AG10803 (cell line): ENCODE measurements at places on chromosomes 3 and 15.
A peak's percentile ranks its signal among the peaks of the same experiment; 100 is the strongest.

DNA sequence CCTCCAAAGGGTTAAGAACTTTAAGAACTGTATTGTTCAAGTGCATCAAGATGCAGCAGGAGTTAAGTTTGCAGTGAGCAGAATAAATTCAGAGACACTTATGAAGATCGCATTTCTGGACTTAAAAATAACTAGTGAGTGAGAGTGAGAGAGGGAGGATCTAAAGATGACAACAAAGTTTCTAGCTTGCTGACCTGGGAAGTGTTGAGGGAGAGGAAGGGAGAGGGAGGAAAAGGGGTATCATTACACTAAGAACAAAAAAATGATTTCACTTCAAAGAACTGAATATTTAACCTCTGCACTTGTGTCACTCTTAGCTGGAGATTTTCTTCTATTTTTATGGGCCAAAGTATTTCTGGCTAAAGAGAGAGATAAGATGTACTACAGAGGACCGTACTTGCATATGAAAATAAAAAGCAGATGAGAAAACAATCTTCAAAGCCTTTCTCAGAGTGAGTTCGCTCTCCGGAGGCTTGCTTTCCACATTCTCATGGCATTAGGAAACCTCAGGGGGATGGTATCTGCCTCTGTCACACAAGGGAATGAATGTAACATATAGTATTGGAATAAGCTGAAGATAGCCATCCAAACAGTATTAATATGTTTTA lies 91.4 kb upstream of the TJP1 start:
- peak; percentile 53 for DNase-seq

DNA sequence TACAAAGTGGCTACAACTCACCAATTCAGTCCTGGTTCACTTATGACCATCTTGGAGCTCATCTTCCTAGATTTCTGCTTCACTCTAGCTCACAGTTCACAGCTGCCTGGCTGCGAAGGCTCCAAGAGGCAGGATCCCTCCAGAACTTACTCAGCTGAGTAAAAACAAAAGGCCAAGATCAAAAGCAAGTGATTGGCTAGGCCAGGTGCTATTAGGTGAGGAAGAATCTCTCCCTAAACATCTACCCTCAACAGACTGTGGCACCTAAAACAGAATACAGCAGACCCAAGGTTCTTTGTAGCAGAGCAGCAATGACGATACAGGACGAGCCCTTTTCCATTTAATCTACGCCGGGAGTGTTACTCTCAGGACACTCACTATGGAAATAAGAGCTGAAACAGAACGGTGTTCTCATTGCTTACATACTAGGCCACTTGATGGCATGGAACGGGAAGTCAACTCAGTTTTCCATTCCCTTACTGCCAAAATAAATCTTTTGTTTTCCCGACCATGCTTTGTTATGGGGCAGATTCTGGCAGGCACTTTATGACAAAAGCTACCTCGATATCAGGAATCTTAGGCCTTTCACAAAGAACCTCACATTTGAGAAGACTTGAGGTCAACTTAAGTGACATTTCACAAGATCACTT lies 901 bp downstream of the ICE2 start:
- peak; percentile 34 for DNase-seq

- no peak for DNase-seq
These were observed 601.0 kb downstream of the TUSC7 start for GRCh38 chr3:117310536-117310935.

DNA sequence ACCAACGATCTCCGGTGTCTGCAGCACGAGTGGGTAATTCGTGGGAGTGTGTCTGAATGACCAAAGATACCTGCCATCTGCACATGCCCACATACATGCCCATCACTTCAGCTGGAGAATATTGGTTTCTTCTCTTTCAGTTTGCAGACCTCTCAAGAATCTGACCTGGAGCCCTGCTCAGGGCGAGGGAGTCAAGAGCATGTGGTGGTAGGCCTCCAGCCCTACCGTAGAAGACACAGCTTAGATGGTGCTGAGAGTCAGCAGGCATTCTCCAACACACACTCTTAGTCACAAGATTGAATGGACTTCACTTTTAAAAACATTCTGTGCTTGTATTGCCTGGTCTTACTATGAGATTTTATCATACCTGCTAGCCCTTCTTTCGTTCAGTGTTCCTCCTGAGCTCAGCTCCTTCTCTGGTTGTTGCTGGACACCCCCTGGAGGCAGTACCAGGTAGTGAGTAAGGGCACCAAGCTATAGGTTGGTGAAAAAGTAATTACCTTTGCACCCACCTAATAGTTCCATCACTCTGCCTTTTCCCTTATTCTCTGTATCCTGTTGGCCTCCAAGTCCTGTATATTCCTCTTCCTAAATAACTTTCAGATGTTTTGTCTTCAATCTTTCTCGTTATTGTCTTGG lies 252.0 kb downstream of the CACNA2D3 start:
- DNase-seq = no peak

DNA sequence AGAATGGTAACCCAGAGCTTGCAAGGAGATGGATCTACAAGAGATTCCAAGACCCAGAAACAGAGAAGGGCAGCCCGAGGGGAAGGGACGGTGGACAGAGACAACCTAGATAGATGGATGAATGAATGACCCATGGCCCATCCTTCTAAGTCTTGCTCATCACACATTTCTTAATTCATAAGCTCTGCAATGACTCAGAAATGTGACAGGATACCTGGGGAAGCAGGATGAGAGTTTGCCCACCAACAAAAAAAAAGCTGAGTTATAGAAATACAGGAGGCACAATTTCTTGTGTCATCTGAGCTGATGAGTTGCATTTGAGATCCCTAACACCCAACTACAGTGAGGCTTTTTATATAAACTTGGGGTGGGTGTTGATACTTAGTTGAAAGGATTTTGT lies 76.6 kb downstream of the CNTN3 start:
- DNase-seq = no peak

- DNase-seq = peak; percentile 77
These were observed 34.1 kb upstream of the HACD2 start for GRCh38 chr3:123618768-123619484.

DNA sequence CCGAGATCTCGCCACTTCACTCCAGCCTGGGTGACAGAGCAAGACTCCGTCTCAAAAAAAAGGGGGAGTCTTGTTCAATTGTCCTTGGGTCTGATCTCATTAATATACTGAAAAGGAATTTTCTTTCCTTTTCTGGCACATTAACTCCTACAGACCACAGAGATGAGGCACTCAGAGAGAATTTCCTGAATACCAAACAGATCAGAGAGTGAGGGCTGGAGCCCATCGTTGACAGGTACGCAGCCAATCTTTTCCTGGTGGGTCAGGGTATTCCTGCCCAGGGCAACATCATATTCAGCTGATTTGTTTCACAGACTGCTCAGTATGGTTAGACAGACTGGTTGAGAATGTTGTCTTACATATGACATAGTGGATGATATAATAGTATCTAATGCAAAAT lies 82.8 kb upstream of the TNFSF10 start:
- peak; percentile 50 for DNase-seq

GRCh38 chr15:36734366-36734765 lies 154.9 kb downstream of the CDIN1 start:
- no peak for DNase-seq

- peak; percentile 52 for DNase-seq
These were observed 29.0 kb upstream of the TIMP4 start for GRCh38 chr3:12187448-12188327.

DNA sequence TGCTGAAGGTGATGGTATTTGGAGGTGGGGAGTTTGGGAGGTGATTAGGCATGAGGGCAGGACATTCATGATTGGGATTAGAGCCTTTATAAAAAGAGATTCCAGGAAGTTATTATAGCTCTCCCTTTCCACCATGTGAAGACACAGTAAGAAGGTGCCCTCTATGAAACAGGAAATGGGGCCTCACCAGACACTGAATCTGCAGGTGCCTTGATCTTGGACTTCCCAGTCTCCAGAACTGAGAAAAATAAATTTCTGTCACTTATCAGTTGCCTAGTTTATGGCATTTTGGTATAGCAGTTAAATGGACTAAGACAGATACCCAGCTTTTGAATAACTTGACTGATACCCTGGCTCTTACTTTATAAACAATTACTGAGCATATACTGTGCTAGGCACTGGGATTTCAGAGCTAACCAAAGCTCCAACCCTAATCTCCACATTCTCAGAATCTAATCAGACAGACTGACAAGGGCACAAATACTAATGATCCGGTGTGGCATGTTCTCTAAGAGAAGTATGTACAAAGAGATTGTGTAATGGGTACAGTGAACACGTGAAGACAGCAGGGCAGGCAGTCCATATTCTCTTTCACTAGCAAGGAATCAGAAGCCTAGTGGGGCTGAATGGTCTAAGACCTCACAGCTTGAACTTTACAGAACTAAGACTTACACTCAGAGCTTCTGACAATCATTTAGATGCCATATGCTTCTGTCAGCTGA lies 343.1 kb downstream of the WDR72 start:
- no peak for DNase-seq

GRCh38 chr3:138336454-138336999 lies 6.9 kb upstream of the NME9 start:
- DNase-seq = no peak

GRCh38 chr15:70806992-70807712 lies 43.8 kb upstream of the UACA start:
- no peak for DNase-seq

DNA sequence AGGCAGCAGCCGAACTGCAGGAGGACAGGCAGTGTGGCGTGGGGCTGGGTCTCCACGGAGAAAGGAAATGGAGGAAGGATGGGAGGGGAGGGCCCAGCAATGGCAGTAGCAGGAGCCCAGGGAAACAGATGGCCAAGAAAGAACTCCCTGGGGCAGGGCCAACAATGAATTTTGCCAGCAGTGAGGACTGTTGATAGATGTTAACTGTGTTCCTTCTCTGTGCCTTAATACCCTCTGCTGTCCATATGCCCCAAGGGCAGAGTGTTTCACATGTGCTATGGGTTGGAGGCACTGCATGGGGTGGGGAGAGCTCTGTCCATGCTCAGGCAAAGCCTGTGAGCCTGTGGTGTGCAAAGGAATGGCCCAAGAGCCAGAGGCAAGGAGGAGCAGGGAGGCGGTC lies 70.8 kb upstream of the POMGNT2 start:
- DNase-seq = peak; percentile 29

- no peak for DNase-seq
These were observed 125.6 kb downstream of the CADPS start for GRCh38 chr3:62749657-62750056.

DNA sequence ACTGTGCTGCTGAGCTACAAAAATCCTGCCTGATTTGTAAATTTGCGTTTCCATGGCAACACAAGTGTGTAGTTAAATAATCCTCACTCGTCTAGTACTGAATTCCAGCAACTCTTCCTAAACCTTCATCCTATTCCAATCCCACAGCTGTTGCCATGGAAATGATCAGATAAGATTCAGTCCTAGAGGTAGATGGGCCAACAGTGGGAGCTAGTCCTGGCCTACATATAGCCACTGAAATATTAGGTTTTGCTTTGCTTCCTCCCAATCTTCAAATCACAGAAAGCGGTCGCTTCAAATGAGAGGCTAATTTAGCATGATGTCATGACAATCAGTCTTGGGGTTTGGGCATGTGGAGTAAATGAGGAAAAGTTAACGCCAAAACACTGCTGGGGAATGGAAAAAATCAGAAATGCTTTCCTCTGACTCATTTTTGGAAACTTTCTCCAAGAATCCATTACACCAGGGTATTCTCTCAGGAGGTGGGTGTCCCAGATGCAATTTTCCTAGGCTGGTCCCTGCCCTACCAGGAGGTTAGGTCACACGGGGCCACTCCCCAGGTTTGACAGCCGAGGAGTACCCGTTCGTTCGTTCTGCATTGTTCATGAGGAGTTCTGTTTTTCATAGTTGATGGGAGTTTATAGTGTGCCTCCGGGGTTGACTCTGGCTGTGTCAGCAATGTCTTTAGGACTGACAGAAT lies 159.2 kb upstream of the SLCO3A1 start:
- DNase-seq = peak; percentile 76

GRCh38 chr3:53729159-53729558 lies 117.1 kb downstream of the CHDH start:
- DNase-seq = peak; percentile 48

DNA sequence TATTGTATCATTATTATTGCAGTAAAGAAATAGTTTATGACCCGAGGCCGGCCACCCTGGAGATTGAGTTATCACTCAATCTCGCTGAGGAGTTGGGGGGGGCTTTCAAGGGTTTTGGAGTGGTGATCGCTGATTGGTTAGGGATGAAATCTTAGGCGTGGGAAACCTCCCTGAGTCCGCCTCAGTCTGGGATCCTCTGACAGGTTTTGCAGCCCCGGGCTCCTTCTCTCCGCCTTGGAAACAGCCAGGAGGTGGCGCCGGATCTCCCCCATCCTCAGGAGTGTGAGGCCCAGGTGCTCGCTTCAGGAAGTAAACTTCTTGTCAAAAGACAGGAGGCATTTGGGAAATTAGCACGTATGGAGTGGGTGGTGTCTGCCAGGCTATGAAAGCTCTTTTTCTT lies 41.1 kb upstream of the SEC61A1 start:
- DNase-seq = peak; percentile 21

DNA sequence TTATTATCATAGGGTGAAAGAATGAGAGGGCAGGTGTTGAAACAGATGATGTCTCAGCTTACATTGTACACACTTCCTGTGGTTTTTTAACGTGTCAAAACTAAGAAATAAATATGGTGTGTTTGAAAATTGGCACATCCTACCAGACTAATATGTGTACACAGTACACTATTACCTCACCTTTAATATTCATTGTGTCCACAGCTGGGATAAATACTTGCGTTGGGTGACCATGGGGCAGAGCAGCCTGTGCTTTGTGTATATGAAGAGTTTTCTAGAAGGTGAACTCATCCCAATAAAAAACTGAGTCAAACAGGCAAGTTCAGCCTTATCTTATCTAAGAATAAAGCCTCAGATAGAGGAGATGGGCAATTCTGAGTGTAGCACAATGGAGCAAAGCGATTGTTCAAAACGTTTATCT lies 17.3 kb downstream of the SUCNR1 start:
- DNase-seq = peak; percentile 28

- DNase-seq = peak; percentile 53
These were observed 46.2 kb downstream of the NRG4 start for GRCh38 chr15:75966073-75966472.

GRCh38 chr3:45786801-45787495 lies 9.4 kb downstream of the SLC6A20 start:
- DNase-seq = no peak
